HepG2 (cell line): ENCODE measurements at places on chromosomes 3 and 15.
A peak's percentile ranks its signal among the peaks of the same experiment; 100 is the strongest.

DNA sequence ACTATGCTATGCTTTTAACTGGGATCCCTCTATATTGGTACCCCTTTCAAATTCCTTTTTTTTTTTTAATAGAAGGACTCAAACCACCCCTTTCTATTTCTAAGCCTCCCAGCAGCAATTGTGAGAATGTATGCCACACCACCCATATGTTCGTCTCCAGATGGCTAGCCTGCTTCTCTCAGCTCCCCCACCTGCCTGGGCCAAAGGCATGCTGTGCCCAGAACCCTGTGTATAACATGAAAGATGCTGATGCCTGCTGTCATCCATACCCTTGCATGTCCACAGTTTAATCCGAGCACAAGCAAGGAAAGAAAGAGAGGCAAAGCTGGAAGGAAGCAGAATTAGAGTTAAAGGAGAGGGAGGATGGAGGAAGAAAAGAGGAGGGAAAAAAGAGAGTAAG is 159.5 kb upstream of the CNTN6 start:
- no peak for DNase-seq

GRCh38 chr3:143078883-143079282 is 40.7 kb upstream of the CHST2 start:
- no peak for DNase-seq

GRCh38 chr15:100920516-100921135 is 1.5 kb downstream of the LRRK1 start:
- DNase-seq: no peak

- DNase-seq: no peak
Measured at GRCh38 chr3:141804447-141804777, 41.2 kb downstream of the GRK7 start.

DNA sequence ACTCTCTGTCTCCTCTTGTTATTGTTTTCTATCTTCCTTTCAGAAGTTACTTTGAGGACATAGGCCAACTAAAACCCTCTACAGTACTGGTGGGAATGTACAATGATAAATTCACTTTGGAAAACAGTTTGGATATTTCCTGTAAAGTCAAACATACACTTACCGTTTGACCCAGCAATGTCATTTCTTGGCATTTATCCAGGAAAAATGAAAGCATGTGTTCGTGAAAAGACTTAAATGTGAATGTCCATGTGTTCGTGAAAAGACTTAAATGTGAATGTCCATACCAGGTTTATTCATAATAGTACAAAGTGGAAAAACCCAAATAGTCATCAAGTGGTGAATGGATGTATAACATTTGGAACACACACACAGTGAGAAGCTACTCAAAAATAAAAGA is 361.5 kb upstream of the DPH6 start:
- DNase-seq: no peak

- peak; percentile 29 for DNase-seq
Measured at GRCh38 chr15:40279437-40280141, 3.3 kb downstream of the ANKRD63 start.
